ENCODE measurements at places on chromosomes 6 and 20. TPM values are rescaled to one million over a fixed set of nuclear protein-coding genes. Genes with fewer than 3 reads are reported as not detected.
A peak's percentile ranks its signal among the peaks of the same experiment; 100 is the strongest.

DNA sequence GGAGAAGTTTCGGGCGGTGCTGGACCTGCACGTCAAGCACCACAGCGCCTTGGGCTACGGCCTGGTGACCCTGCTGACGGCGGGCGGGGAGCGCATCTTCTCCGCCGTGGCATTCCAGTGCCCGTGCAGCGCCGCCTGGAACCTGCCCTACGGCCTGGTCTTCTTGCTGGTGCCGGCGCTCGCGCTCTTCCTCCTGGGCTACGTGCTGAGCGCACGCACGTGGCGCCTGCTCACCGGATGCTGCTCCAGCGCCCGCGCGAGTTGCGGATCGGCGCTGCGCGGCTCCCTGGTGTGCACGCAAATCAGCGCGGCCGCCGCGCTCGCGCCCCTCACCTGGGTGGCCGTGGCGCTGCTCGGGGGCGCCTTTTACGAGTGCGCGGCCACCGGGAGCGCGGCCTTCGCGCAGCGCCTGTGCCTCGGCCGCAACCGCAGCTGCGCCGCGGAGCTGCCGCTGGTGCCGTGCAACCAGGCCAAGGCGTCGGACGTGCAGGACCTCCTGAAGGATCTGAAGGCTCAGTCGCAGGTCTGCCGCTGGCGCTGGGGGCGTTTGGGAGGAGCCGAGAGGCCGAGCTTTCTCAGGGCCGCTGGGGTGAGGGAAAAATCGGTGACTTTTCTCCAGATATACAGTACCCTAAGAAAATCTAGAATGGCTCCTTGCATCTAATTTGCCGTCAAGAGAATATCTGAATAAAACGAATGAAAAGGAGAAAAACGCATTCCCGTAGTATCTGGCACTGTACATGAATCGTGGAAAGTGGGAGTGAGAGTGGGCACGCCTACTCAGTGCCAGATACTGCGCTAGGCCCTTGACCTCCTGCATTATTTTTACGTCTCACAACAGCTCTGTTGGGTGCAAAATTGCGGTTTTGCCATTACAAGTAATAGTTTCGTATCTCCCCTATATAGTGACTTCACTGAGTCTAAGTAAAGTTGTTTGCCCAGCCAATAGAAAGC, 1.0 kb downstream of the CALHM6 start:
- DNase-seq: peak; percentile 66

DNA sequence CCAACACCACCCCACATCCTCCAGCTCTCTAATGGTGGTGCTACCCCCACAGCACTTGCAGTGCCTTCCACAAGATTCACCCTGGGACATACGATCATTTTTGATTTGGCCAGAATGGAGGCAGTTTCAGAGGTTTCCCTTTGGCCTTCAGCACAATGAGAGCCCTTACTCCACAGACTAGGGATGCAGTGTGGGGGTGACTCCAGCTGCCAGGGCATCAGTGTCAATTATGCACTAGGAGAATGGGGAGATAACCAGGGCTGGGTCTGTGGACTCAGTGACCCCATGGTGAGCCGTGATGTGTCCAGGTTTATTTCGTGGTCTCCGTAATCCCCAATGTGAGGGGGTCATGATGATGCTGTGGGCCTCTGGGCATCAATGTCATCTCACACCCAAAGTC, 31.5 kb upstream of the MICB start:
- DNase-seq: no peak

DNA sequence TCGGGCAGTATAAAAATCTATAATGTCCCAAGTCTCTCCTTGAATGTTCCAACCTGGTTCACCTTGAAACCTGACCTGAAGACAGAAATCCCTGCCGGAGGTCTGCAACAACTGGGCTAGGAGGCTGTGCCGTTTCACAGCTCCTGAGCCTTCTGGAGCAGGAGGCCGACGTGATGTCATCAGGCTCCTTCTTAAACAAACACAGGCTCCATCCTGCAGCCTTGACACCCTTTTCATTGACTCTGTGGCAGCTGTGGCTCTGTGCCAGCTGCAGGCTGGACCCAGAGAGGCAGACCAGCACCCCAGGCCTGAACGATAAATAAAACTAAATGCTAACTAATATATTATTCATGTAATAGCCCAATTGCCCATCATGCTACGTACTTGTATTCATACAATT, 483.9 kb downstream of the CD83 start:
- DNase-seq: no peak

GRCh38 chr6:148987982-148988381, 241.2 kb downstream of the UST start:
- no peak for DNase-seq

DNA sequence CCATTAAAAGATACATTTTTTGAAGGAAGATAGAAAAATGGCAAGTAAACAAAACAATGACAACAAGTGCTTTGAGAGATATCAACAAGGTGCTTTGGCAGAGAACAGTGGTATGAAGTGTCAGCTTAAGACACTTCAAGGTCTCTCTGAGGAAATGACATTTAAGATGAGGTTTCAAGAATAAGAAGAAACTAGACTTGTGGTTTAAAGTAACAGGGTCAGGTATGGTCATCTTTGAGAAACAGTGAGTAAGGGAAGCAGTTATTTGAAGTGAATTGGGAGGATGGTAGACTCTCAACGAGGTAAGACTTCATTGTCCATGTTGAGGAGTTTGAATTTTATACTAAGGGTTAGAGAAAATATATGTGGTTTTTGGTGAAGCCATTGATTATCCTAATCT, 77.8 kb downstream of the SYCP2L start:
- no peak for DNase-seq

DNA sequence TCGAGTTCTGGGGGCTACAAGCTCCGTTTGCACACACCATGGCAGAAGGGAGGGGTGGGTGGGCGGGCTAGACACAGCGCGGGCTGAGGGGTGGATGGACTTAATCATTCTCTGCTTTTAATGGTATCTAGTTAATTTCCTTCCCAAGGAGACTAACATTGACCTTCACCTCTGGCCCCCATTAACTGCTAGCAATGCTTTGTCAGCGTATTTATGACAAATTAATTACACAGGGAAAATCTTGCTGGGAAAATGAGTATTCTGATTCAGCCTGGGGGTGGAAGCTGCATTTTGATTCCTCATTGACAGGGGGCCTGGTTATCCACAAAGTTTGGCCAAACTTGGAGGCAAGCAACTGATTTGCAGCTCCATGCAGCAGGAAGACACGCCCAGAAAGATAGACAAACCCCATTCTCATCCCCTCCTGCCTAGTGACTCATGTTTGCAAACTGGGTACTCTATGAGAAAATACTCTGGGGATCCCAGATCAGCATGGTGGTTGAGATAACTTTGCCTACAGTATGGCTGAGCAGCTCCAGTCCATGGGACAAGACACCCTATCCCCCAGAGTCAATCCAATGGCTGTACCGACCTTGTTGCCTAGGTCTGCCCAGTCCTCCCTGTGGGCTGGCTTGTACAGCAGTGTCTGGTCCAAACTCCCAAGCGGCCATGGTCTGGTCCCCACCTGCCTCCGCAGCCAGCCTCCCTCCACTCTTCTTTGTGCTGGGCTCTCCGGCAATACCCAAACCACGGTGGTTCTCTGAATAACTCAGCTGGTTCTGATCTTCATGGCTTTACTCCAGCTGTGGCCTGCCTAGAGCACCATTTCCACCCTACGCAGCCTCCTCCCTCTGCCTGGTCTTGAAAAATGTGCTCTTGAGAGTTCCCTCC, 19.7 kb downstream of the ZBP1 start:
- DNase-seq: peak; percentile 45

- DNase-seq: peak; percentile 18
Measured at GRCh38 chr6:117956386-117956785, 49.3 kb downstream of the SLC35F1 start.

- no peak for DNase-seq
Measured at GRCh38 chr6:19805129-19805481, 32.1 kb upstream of the ID4 start.

- DNase-seq: peak; percentile 20
Measured at GRCh38 chr6:121645100-121645745, 209.8 kb downstream of the GJA1 start.

DNA sequence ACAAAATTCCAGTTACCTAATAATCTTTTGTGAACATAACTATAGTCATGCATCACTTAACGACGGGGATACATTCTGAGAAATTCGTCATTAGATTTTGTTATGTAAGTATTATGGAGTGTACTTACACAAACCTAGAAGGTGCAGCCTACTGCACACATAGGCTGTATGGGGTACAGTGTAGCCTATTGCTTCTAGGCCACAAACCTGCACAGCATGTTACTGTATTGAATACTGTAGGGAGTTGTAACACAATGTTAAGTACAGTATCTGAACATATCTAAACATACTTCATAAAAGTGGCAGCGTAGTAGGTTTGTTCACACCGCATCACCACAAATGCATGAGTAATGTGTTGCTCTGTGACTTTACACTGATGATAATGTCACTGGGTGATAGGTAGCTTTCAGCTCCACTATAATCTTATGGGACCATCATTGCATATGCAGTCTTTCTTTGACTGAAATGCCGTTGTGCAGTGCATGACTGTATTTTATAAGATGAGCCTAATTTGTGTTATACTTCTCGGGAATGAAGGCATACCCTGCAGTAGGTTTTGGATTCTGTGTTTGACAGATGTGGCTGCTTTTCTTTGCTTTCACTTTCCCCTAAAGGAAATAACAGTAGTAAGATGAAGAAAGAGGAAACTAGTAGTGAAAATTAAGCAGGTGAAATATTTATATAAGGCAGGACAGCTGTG, 365.6 kb downstream of the FARS2 start:
- DNase-seq: no peak

DNA sequence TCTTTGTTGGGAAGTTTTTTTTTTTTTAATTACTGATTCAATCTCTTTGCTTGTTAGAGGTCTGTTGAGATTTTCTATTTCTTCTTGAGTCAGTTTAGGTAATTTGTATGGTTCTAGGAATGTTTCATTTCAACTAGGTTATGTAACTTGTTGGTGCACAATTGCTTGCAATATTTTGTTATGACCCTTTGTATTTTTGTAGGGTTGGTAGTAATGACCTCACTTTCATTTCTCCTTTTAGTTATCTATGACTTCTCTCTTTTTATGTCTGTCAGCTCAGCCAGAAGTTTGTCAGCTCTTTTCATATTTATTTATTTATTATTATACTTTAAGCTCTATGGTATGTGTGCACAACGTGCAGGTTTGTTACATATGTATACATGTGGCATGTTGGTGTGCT, 51.1 kb upstream of the SLC24A3 start:
- DNase-seq: no peak

GRCh38 chr6:163226836-163227485, 187.6 kb upstream of the QKI start:
- peak; percentile 77 for DNase-seq

- DNase-seq: peak; percentile 60
Measured at GRCh38 chr20:967796-968742, 34.0 kb downstream of the RSPO4 start.

DNA sequence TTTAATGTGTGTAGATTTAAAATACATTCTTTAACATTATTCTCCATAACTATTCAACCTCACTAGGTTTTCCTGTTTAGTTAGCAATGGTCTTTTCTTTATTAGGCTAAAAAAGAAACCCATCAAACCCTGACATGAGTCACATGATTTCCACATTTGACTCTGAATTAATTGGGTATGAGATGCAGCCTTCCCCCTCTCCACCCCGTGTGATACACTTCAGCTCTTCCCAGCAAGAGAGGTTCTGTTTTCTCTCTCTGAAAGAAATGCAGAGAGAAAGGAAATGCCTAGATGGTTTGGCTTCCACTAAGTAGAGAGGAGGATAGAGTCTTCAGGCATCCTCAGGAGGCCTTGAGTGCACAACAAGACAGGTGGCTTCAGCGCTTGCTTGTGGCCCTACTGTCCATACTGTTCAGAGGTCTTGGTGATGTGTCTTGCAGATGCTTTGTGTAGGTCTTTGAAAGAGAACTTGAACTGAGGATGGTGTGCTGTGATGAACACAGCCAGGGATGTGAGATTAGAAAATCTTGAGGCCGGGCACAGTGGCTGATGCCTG, 17.3 kb downstream of the FARS2 start:
- DNase-seq: no peak

NHSL1 gene
- 10.1 TPM for total RNA-seq

BPIFB2 gene
- total RNA-seq: not detected

SNAP25 gene
- 11.9 TPM for total RNA-seq

GPANK1 gene
- 31.6 TPM for total RNA-seq

NOX3 gene
- total RNA-seq: not detected

ZC2HC1B gene
- total RNA-seq: not detected

OPRM1 gene
- not detected for total RNA-seq
